Right cardiac atrium (tissue), 5 donors: ENCODE measurements at places on chromosomes 12 and 14. TPM values are rescaled to one million over a fixed set of nuclear protein-coding genes. Genes with fewer than 3 reads are reported as not detected.

KRT85 gene
- polyA plus RNA-seq = not detected

ACOT6 gene
- polyA plus RNA-seq = not detected

RD3L gene
- 39.6 TPM for polyA plus RNA-seq

SSPN gene
- polyA plus RNA-seq = 21.5 TPM

IGFBP6 gene
- 130 TPM for polyA plus RNA-seq

CLMN gene
- polyA plus RNA-seq = 3.1 TPM

IL31 gene
- not detected for polyA plus RNA-seq

ACSM4 gene
- polyA plus RNA-seq = not detected

OR11H7 gene
- not detected for polyA plus RNA-seq

PRB2 gene
- polyA plus RNA-seq = not detected

TMEM233 gene
- polyA plus RNA-seq = 0.52 TPM

FKBP11 gene
- 7.6 TPM for polyA plus RNA-seq

IFNG-AS1 gene
- polyA plus RNA-seq = 0.79 TPM

KRT71 gene
- not detected for polyA plus RNA-seq

KCNH5 gene
- polyA plus RNA-seq = not detected

MIP gene
- 0.14 TPM for polyA plus RNA-seq

TOMM20L gene
- polyA plus RNA-seq = not detected

PIWIL1 gene
- polyA plus RNA-seq = not detected

NEDD1 gene
- polyA plus RNA-seq = 4.7 TPM

GUCY2C gene
- polyA plus RNA-seq = 0.02 TPM

KLHL33 gene
- 0.68 TPM for polyA plus RNA-seq

COCH gene
- polyA plus RNA-seq = 0.66 TPM

CELA1 gene
- polyA plus RNA-seq = not detected

GRIN2B gene
- under 0.01 TPM for polyA plus RNA-seq

APOLD1 gene
- 20.9 TPM for polyA plus RNA-seq

KCNC2 gene
- not detected for polyA plus RNA-seq

NXPH4 gene
- polyA plus RNA-seq = 1.2 TPM

RAB15 gene
- 29.5 TPM for polyA plus RNA-seq

TDRD9 gene
- polyA plus RNA-seq = 10.7 TPM

MYH7 gene
- polyA plus RNA-seq = 1,734 TPM

GPX2 gene
- polyA plus RNA-seq = 0.23 TPM

PNP gene
- polyA plus RNA-seq = 8.6 TPM

PLEKHD1 gene
- 0.07 TPM for polyA plus RNA-seq

TAS2R9 gene
- not detected for polyA plus RNA-seq

ADAM21 gene
- polyA plus RNA-seq = 0.29 TPM

AQP6 gene
- polyA plus RNA-seq = 0.32 TPM

GPRC5D gene
- not detected for polyA plus RNA-seq

KRT6A gene
- not detected for polyA plus RNA-seq

CD4 gene
- polyA plus RNA-seq = 2.5 TPM

CYP46A1 gene
- polyA plus RNA-seq = 5.8 TPM

CBLN3 gene
- polyA plus RNA-seq = 1.3 TPM

SRRM4 gene
- 0.38 TPM for polyA plus RNA-seq

LBHD2 gene
- polyA plus RNA-seq = not detected
